ENCODE measurements at places on chromosomes 7 and 10. TPM values are rescaled to one million over a fixed set of nuclear protein-coding genes. Genes with fewer than 3 reads are reported as not detected.
A peak's percentile ranks its signal among the peaks of the same experiment; 100 is the strongest.

DNA sequence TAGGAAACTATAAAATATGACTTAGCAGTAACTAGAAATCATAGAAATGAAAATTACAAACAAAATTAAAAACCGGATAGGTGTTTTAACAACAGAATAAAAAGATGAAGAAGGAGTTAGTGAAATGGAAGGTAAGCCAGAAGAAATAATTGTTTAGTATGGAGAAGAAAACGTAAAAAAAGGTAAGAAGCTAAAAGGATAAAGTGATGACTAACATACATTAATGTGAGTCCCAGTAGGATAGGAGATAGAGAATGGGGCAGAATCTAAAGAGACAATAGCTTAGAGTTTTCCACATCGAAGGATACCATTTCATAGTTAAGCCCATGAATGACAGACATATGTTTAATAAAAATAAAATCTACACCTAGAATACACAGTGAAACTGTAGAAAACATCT, 25.3 kb downstream of the GTF2I start:
- ATAC-seq: no peak

The SLC26A3 gene
- total RNA-seq: 0.81 TPM

DNA sequence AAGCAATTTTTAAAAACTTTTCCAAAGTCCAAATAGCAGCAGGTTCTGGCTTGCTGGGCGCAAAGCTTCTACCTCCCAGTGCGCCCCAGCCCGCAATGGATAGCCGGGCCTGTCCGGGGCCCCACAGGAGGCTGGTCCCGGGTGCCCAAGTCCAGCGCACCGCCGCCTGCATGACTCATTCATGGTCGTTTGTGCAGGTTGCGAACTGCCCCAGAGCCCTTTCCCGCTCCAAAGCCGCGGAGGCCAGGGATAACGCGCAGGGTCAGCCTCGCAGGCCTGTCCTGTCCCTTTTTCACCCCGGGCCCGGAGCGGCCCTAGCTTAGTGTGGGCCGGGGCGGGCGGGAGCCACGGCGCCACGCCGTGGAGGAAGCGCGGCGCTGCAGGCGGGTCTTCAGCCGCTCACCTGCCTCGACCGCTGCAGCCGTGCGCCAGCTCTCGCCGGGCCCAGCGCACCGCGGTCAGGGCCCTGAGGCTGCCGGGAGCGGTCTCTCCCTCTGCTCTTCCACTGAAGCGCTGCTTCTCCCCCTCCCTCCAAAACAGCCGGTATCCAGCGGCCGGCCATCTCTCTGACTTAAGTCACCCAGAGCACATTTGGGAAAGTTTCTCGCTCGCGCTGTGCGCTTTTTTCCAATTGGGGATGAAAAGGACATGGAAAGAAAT, 1.7 kb upstream of the EGR2 start:
- peak; percentile 70 for ATAC-seq

- no peak for ATAC-seq
Measured at GRCh38 chr10:3260066-3260834, 87.7 kb upstream of the PITRM1 start.

DNA sequence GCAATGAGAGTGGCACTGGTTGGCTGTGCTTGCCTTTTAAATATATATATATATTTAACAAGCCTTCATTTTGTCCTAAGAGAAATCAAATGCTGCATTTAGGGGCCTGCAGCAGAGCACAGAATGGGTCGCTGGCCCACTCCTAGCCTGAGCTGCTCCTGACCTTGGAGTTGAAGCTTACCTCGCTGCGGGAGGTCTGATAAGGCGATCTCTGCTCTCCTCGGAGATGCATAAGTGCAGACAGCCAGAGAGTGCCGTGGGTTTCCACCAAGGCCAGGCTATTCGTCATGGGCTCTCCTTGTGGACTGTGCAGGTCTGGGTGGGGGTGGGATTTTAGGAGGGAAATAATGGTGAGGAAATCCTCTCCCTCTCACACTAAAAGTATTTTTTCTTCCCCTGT, 99.5 kb upstream of the IKZF1 start:
- ATAC-seq: no peak

The NUTM2A gene
- 2.2 TPM for total RNA-seq

The IKZF1 gene
- 6.7 TPM for total RNA-seq

- ATAC-seq: no peak
Measured at GRCh38 chr10:59633063-59633462, 76.6 kb downstream of the SLC16A9 start.

The SLC26A5 gene
- 0.16 TPM for total RNA-seq
